Adipocyte (in vitro differentiated cells): ENCODE measurements at places on chromosomes 12 and 14.

DNA sequence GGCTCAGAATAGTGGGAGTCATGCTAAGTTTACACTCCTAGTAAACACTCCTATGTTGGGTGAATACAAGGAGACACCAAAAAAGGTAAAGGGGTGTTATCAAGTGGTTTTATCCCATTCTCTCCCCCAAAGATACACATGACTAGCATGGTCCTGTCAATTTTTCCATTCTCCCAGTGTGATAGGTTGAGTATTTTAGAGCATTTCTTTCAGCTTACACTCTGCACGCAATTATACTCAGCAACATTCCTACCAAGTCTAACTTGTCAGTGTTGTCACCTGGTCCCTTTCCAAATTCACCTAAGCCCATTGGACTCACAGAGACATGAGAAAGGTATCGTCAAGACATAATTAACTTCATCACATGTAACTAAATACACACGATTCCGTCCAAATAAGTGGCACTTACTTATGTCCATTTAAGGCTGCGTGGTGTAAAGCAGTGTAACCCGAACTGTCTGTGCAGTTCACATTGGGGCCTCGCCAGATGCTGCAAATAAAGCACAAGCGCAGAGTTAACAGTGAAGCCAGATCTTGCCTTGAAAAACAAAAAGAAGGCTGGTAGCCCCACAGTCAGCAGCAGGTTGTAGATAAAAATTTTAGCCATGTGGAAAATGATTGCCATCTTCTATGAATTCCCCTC, 159.7 kb downstream of the ANKS1B start:
- peak; percentile 34 for DNase-seq

- DNase-seq: no peak
These were observed 855.3 kb downstream of the DIO2 start for GRCh38 chr14:79356040-79356439.

DNA sequence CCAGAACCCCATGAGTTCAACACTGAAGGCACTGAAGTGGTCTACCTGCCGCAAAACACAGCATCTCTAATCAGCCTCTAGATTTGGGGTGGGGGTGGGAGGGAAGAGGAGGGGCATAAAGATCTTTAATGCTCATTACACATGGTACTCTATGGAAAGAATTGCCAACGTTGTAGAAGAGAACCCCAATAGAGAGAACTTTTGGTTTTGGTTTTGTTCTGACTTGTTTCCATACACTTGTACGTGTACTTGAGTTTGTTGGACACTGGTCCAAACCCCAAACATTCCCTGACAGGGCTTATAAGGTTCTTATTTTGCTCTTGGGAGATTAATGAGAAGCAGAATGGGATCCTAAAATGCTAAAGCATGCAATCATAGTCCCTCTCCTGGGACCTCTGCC, 31.0 kb downstream of the GNPTAB start:
- DNase-seq: no peak

- no peak for DNase-seq
These were observed 866 bp downstream of the KRT79 start for GRCh38 chr12:52832985-52833905.

GRCh38 chr12:65694130-65694529, 130.2 kb upstream of the HMGA2 start:
- DNase-seq: no peak

DNA sequence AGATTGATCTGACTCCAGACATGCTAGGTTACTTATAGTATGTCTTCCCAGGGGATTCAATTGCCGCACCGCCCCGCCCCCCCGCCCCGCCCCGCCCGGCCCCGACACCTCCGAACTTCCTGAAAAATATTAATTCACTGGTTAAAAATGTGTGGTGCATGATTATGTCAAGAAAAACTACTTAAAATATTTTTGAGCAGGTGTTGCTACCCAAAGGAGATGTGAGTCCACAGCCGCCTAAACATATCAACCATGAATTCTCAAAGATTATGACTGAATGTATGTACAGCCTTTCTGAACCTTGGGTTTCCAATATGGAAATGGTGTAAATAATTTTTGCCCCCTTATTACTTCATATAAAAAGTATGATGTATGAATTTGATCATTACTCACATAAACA, 2.7 kb upstream of the RIMKLB start:
- DNase-seq: no peak

DNA sequence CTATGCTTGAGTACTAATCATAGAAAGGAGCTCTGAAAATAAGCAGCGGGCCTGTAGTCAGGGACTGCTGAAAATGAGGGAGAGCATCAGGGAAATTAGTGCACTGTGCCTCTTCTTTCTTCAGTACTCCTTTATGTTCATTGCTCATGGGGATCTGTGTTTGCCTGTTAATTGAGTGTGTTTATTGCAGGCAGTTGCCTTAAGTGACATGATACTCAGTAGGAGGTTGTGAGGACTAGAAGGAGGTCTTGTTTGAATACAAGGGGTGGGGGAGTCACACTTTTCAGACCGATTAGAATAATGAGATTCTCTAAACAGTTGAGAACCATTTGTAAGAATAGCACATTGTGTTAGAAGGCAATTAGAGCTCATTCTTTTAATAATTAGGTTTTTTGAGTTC, 102.6 kb upstream of the SLCO1C1 start:
- DNase-seq: no peak

DNA sequence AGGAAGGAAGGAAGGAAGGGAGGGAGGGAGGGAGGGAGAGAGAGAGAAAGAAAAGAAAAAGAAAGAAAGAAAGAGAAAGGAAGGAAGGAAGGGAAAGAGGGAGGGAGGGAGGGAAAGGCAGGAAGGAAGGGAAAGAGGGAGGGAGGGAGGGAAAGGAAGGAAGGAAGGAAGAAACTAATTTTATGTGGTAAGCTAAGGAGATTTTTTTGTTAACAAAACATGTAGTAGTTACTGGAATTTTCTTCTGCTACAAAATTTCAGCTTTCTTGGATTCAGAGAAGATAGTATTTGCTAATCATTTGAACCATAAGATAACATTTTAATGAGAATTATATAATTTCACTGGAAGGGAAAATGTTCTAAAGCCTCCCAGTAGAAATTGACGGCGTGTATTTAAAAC, 437.8 kb upstream of the DCN start:
- DNase-seq: no peak

- DNase-seq: peak; percentile 38
These were observed 74.7 kb downstream of the NOC4L start for GRCh38 chr12:132218915-132219314.

DNA sequence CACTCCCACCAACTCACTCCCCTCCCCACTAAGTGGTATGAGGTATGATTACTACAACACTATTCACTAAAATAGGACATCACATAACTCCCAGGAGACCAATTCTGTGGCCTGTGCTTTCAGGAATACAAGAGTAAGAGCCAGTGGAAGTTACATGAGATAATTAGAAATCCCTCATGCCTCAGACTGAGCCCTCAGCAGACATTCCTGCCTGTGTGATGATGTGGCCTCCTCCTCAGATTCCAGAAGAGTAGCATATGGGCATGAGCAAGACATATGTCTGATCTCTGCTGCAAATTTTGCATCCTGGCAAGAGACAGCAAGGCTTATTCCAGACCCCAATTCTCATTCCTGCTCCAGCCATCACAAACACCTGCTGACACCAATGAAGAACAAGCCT, 46.0 kb upstream of the BMP4 start:
- DNase-seq: peak; percentile 65

GRCh38 chr12:116331876-116332275, 54.4 kb upstream of the MED13L start:
- no peak for DNase-seq

DNA sequence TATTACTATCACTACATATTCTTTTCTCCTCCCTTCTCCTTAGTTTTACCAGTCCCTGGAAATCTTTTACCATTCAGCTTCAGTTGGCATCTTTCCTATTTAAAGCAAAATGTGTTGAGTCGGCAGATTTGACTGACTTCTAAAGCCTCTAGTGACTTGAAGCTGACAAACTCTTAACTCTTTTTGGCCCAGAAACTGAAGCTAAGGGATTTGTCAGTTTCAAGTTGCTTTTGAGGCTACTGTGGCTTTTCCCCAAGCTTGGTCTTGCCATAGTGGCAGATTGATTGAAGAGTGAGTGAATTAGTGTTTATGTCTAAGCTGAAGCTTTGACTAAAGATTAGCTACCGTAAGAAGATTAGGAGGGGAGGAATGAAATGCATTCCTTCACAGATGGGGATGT, 104.0 kb downstream of the ETNK1 start:
- DNase-seq: no peak

DNA sequence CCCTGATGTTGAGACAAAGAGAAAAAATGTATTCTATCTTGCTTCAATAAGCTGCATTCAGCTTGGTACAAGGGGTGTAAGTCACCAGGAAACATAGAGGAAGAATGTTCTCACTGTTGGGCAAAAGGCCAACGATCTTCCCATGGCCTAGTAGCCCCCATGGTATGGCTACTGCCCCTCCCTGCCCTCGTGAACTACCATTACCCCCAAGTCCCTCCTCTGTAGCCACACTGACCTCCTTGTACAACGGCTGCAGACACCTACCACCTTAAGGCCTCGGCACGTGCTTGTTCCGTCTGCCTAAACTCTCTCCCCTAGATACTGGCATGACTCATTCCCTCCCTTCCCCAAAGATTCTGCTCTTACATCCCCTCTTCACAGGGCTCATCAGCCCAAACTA, 81.9 kb upstream of the ANO2 start:
- no peak for DNase-seq

DNA sequence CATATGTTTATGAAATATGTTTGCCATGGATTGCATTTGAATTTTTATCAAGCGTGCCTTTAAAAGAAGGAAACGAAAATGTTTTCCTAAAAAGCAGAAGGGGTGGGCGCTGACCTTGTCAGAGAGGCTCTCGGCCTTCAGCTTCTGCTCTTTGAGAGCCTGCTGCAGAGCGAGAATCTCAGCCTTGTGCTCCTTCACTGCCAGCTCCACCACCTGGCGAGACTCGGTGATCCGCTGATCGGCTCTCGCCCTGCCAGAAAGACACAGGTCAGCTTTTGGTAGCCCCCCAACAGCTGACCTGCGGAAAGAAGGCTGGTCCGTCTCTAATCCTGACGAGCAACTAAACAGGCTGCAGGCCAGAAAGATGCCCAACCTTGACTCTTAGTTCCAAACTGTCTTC, 62.4 kb downstream of the PRKAB1 start:
- no peak for DNase-seq

DNA sequence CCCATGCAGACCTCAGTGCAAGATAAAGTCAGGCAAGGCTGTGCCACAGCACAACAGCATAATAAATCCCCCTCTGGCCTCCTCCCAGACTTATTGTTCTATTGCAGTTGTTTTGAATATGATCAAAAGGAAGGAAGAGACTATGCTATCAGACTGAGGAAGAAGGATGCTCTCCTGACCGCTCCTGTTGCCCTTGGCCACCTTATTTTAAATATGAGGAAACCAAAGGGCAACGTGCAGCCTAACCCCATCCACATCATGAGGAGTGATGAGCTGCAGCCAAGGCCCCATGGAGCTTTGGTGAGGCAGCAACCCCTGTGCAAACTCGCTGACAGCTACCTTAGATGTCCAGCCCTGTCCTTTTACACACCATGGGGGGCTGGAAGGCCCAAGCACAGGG, 291.7 kb downstream of the ZFP36L1 start:
- no peak for DNase-seq

DNA sequence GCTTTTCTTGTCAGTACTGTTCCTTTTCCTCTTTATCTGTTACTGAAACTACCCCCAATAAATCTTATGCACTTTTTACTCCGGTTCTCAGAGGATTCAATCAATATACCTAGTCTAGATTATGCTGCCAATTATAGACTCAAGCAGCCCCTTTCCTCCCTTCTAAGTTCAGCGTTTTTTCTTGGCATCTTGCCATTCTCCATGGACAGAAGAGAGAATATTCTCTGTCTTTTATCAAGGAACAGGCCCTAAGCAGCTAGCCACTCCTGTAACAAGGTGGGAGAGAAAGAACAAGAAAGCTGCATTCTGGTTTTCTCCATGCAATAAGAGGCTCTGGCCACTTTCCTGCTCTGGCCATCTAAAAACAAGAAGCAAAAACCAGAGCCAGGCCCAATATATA, 263.0 kb upstream of the ALG10 start:
- DNase-seq: no peak

DNA sequence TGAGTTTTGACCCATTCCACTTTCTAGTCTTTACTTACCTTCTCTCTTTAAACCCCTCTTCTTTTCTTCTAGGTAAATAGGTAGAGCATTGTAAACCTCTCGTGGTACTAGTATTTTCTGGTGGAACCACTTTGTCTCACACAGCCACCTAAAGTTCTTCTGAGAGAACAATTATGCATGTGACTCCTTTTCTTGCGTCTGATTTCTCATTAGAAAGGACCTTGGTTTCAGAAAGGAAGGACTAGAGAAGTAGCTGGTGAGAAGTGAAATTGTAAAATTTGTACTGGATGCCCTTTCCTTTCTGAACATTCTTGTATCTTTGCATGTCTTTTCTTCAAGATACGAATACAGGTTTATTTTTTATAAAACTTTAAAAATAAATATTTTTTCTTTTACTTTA, 99.0 kb downstream of the NUBPL start:
- no peak for DNase-seq

GRCh38 chr14:104481323-104481722, 98.2 kb upstream of the C14orf180 start:
- no peak for DNase-seq

DNA sequence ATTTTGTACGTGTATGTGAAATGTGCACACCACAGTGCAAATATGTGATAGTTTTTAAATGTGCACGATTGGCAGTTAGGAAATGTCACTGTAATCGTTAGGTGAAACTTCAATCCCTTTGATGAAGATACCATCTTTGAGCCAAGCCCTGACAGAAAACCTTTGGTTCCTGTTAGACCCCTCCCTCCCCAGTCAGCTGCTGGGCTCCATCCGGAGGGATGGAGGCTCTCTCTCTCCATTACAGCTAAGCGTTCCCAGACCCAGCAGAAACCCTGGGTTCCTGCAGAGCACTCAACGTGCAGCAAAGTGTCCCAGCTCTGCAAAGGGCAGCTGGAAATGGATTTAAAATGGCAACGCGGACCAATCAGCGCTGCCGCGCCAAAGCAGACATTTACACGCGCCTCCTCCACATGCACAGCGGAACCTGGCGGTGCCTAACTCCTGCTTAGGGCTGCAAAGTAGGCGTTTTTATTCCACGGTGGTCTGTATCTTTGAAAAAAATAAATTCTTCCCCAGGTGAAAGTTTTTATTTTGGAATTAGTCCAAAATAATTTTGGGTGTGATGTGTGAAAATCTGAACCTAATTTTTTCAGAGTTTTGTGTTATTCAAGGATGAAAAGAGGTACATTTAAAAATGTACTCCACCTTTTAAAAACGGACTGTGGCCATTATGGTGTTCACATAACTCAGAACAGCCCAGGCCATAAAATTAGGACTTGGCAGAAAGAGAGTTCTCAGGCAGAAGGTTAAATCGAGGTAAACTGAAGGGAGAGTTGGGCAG, 1.4 kb upstream of the HMGA2 start:
- peak; percentile 77 for DNase-seq
